ENCODE measurements at places on chromosomes 2 and 18.

GRCh38 chr2:160096409-160096808, 34.0 kb upstream of the PLA2R1 start:
- DNase-seq = no peak

- peak; percentile 46 for DNase-seq
Measured at GRCh38 chr2:19899985-19900930, 1.5 kb downstream of the TTC32 start.

GRCh38 chr2:32712870-32713269, 85.0 kb downstream of the TTC27 start:
- no peak for DNase-seq

DNA sequence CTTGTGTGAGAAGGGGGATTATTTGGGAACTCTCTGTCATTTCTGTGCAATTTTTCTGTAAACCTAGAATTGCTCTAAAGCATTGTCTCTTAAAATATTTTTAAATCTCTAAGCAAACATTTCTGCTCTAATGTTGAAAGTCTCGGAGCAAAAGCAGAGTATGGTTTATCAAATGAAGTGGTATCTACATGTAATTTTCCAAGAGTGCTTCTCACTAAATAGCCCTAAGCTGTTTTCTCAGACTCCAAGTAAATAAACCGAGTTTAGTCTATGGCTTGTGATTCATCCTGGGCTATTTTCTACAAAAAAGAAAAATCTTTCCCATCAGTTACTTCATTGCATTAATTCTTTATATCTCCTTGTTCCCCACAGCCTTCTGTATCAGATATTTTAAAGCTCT, 90.8 kb downstream of the METTL4 start:
- DNase-seq = no peak

- DNase-seq = no peak
Measured at GRCh38 chr2:122070241-122070731, 314.8 kb downstream of the TSN start.

- no peak for DNase-seq
Measured at GRCh38 chr2:222548992-222549391, 106.9 kb downstream of the FARSB start.

DNA sequence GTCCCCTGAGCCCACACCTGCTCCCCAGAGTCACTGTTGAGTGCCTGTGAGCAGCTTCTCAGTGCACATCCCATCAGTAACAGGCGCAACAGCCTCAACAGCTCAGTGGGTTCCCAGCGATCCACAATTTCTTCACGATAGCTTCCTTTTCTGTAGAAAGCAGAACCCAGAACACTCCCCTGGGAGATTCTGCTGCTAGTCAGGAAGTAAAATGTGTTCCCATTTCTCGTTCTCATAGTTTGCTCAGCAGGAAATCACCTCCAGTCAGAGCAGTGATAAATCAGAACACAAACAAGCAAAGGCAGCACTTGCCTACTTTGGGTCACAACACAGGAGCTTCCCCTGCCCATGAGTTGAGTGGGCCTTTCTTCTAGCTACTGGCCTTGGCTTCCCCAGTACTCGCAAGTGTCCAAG, 48.9 kb upstream of the ATG16L1 start:
- DNase-seq = no peak

GRCh38 chr2:236536727-236537398, 32.8 kb upstream of the ACKR3 start:
- DNase-seq = peak; percentile 78

DNA sequence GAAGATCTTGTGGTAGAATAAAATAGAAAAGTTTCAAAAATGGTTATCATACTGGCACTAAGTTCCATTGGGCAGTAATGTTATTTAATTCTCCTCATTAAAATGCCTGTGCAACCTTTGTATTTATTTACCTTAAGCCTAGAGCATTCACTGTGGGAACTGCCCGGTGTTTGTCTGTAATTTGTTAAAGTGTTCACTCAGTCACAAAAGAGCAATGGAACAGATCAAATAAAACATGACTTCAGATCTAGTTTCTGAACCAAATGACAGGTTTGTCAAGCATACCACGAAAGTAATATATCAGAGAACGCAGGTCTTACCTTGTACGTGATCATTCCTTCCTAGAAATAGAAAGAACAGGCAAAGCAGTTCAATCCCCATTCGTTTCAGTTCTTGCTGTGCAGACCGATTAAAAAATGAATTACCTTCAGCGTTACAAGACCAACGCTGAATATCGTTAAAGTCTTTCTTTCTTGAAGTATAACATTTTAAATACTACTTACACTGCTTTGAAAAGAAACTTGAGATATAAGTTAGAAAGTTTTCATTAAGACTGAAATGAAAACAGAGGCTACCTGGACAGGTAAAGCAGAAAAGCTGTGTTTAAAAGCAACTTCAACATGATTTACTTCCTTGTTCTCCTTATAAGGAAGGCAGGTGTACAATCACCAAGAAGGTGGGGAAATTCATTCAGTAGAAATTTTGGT, at the start of gene ITGB6:
Gene ITGB6, minus strand, starts transcription at position 590 of the 707 bp plus-strand sequence. Its CDS starts 209 bp downstream, at position 381.
- DNase-seq = no peak

DNA sequence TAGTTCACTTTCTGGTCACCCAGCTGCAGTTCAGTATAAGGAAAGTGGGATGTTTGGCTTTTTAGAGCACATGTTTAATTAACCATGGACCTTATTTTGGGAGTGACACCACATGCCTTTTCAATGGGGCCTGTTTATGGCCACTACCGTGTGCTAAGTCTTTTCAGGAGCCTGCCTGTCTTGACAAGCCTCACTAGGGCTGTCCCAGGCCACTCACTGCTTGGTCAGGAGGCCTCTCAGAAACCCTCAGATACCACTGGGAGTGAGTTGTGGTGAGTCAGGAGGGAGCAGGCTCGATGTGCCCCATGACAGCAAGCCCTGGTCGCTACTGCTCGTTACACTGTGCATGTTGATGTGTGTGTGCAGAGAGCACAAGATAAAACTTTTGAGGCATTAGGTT, 123.0 kb downstream of the MAP4K4 start:
- no peak for DNase-seq

- DNase-seq = peak; percentile 98
Measured at GRCh38 chr2:97663962-97664635, at the start of gene ACTR1B. ACTR1B (minus strand) TSS chr2:97664044; CDS start chr2:97663890, 154 bp downstream.

- no peak for DNase-seq
Measured at GRCh38 chr2:100592226-100592625, 29.4 kb downstream of the PDCL3 start.

GRCh38 chr2:165691615-165692014, 102.4 kb downstream of the GALNT3 start:
- DNase-seq = no peak

GRCh38 chr2:230666885-230667712, 45.5 kb upstream of the CAB39 start:
- no peak for DNase-seq

GRCh38 chr2:178047391-178047790, 25.2 kb downstream of the PDE11A start:
- DNase-seq = no peak

DNA sequence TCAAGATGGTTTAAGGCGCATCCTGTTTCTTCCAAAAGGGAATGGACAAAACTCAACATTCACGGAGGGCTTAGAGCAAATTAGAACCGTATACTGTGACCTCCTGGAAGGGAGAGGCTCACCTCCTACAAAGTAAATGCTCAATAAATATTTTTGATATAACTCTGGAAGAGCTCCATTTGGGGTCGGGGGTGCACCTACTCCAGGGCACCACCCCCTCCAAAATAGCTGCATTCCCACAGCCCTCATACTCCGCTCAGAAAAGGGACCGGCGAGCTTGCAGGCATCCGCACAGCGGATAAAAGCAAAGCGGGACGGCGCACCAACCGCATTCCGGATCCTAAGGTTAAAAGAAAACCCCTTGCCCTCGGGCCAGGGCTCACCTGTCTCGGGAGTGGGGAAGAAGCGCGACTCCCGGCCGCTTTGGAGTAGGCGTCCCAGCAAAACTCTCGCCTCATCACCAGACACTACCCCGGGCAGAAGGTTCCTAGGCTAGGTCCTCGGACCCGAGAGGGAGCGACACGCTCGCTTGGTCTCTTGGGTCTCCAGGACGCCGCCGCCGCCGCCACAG, 378 bp downstream of the WDPCP start:
- DNase-seq = no peak

DNA sequence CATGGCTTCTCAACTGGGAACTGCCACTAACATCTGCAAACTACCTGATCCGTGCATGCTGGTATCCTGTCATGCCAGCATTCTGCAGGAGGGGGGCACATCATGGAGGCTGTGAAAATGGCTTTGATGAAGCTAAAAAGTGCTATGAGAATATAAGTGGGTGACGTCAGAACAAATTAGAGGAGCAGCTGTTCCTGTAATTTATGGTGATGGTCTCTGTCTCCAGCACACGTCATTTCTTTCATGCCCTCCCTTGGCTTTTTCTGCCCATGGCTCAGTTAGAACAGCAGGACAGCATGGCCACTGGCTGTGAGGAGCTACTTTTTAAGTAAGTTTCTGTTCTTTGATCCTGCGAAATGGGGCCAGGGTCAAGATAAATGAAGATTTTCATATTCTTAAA, 466.3 kb downstream of the THSD7B start:
- DNase-seq = no peak

DNA sequence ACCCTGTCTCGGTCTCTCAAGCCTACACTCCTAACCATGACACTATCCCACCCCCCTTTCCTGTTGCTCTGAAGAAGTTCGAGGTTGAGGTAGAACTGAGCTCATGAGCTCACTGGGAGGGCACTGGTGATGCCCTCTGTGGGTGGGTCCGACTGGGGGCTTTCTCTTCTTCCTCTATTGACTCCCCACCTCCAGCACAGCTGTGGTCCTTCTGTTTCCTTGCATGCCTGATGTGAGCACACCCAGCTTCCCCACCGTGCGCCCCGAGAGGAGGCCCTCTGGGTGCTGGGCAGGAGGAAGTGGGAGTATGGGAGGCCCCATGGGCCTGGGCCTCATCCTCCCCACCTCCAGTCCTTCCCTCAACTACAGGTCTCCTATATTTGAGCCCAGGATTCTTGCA, 20.9 kb downstream of the SPEG start:
- DNase-seq = no peak

- DNase-seq = no peak
Measured at GRCh38 chr2:179842498-179843153, 18.8 kb downstream of the ZNF385B start.

DNA sequence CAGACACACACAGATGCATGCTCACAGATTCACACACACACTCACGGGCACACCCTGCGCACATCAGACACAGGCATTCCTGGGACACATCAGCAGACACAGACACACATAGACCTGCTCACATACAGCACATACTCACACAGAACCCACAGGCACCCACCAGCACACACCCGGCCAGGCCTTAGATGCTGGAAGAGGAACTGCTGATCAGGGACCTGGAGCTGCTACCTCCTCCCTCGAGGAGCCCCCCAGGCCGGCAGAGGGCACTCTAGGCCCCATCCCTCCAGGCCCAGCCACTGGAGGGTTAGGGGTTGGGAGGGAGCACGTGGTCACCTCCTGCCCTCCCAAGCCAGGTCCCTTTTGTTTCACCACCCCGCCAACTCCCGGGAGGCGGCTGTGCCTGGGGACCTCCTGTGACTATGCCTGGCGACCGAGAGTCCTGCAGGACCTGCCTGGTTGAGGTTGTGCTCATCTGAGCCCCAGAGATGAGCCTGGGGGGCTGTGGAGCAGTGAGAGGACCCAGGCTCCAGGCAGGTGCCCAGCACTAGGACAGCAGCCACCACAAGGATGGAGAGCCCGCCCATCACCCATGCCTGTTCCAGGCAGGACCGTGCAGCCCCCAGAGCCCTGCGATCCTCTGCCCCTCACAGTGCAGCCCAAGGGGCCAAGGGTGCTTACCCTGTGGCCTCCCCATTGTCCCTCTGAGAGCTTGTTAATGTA, 21.0 kb upstream of the PTMA start:
- peak; percentile 57 for DNase-seq

DNA sequence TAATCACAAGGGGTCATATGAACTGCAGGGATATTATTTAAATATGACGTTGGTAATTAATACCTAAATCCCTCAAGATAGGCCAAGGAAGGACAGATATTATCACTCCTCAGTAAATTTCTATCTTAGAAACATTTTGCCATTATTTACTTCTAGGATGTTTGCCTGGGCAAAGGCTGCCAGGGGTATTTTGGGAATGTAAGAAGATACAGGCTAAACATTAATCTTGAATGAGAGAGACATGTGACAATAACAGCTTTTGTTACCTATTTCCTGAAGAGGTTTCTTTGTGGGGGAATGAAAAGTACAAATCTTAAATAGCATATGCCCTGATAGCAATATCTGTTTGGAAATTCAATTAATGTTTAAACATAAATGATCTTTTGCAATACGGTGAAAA, 756 bp upstream of the CCDC195 start:
- no peak for DNase-seq

- DNase-seq = no peak
Measured at GRCh38 chr18:26057344-26057773, 33.1 kb downstream of the SS18 start.

GRCh38 chr2:209431701-209432100, 7.9 kb downstream of the MAP2 start:
- no peak for DNase-seq

- no peak for DNase-seq
Measured at GRCh38 chr2:88165332-88166003, 4.7 kb upstream of the THNSL2 start.

- no peak for DNase-seq
Measured at GRCh38 chr2:172196768-172197431, 94.2 kb upstream of the DLX2 start.
